ENCODE measurements at places on chromosomes 1 and 21.

DNA sequence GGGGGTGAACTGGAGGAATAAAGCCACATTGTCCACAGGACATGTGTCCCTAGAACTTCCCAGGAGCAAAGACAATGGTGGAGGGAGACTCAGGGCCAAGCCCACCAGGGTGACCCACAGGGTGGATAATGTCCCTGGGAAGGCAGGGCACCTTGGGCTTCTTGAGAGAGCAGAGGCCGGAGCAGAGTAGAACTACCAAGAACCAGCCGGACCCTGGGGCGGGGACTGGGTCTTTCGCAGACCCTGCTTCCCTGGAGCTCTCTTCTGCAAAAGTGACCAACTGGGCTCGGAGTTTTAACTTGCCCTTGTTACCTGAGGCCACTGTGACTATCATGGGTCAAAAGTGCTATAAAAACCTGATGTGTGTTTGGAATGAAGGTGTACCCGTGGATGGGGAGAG lies 875 bp upstream of the FAM3B start:
- DNase-seq = no peak

GRCh38 chr1:151613282-151613780 lies 1.5 kb downstream of the SNX27 start:
- no peak for DNase-seq

DNA sequence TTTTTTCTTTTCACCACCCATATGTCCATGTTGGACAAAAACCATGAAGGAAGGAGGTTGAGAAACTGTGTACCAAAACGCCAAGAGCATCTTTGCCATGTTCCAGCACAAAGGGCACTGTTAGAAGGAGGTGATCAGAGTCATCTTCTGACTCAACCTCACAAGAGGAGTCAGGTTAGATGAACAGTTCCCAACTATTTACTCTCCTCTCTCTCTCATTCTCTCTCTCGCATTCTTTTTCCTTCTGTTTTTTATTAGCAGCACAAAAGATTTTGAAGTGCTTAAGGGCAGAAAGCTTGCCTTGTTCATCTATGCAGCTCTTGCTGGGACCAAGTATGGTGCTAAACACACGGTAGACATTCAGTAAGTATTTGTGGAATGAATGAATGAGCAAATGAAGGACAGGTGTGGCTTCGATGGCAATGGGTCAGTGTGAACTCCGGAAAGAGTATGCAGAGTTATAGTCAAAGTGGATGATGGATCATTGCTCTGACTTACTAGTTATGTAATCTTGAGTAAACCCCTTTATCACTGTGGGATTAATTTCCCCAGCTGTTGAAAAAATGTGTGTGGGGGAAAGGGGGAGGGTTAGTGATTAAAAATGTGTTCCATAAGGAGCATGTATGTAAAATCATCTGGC lies 33.9 kb downstream of the DDR2 start:
- DNase-seq = no peak

- no peak for DNase-seq
These were observed 12.7 kb downstream of the SLC25A33 start for GRCh38 chr1:9551984-9552383.

DNA sequence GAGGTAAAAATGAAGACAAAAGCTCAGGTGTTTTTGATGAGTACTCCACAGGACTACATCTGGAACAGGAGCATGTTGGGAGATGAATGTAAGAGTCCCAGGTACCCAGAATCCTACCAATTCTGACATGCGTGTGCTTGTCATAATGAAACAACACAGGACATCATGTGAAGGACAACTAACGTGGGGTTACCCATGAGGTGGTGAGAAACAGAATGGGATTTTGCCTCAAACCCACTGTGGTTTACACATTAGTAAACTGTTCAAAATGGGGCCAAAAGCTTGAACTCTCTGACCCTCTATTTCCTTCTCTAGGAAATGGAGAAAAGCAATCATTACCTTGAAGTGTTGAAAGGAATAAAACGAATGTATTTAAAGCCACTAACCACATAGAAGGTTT lies 266.2 kb downstream of the RGS7 start:
- no peak for DNase-seq

- no peak for DNase-seq
These were observed 44.1 kb upstream of the WLS start for GRCh38 chr1:68276448-68276847.

GRCh38 chr1:55447488-55447887 lies 232.3 kb upstream of the USP24 start:
- DNase-seq = no peak

GRCh38 chr1:182274618-182275017 lies 117.0 kb downstream of the GLUL start:
- DNase-seq = no peak

GRCh38 chr1:17653276-17653675 lies 101.9 kb upstream of the ACTL8 start:
- no peak for DNase-seq

DNA sequence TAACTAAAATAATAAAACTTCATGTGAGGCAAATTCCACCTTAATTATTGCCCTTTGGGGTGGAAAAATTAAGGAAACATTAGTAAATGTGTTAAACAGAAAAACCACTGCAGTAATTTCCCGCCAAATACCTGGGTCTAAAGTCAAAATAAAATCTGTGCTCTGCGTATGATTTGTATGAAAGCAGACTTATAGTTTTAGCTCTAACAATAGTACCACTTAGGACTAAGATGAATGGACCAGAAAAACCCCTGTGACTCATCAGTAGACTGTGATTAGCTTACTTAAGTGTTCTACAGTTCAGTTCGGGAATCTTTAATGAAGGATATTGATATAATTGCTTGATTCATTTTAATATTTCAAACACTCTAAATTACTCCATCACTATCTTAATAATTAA lies 23.3 kb upstream of the C1orf105 start:
- no peak for DNase-seq

Data from stimulated activated CD4-positive, alpha-beta T cell treated with anti-CD3 and anti-CD28 coated beads, Interleukin-1b, Interleukin-23, amount 100 ng/mL, for 24 hours (primary cell).